ENCODE measurements at places on chromosomes 2 and 18. TPM values are rescaled to one million over a fixed set of nuclear protein-coding genes. Genes with fewer than 3 reads are reported as not detected.

The CFAP53 gene
- total RNA-seq: not detected

- no peak overlapping the region for H3K27ac ChIP-seq
- H3K36me3 ChIP-seq: no peaks in the 10 kb centered on the region
- no peaks in the 10 kb centered on the region for H3K4me1 ChIP-seq
- DNase-seq: peak; percentile 10
- H3K4me3 ChIP-seq: no peak overlapping the region
Measured at GRCh38 chr2:216880509-216881184, 20.8 kb upstream of the TNP1 start.

The OTOF gene
- not detected for total RNA-seq

The L3MBTL4 gene
- 0.20 TPM for total RNA-seq

The UXS1 gene
- total RNA-seq: 37.0 TPM

DNA sequence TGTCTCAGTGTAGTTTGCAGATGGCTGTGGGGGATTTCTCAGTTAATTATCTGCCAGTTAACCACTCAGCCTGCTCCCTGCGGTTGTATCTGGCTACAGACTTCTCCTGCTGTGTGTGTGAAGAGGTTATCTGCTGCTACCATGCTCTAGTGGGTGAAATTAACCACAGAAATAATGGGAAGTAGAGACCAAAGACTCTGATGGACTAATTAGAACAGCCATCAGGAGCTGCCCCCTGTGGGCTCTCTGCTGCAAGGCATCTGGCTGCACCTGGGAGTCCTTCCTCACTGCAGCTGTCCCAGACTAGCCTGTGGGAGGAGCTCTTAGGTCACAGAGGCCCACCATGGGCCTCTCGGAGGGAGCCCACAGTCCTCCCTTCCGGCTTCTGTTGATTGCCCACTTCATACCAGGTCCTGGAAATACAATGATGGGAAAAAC lies 66.6 kb downstream of the CTIF start:
- no peak overlapping the region for H3K27ac ChIP-seq
- H3K4me1 ChIP-seq: peaks cover 8% of the 10 kb centered on the region
- DNase-seq: no peak
- no peaks in the 10 kb centered on the region for H3K27me3 ChIP-seq
- no peaks in the 10 kb centered on the region for H3K36me3 ChIP-seq
- no peak overlapping the region for H3K4me3 ChIP-seq

- H3K27ac ChIP-seq: no peak overlapping the region
- DNase-seq: no peak
- H3K4me3 ChIP-seq: no peak overlapping the region
- no peaks in the 10 kb centered on the region for H3K27me3 ChIP-seq
- peaks cover 14% of the 10 kb centered on the region for H3K4me1 ChIP-seq
- no peaks in the 10 kb centered on the region for H3K36me3 ChIP-seq
Measured at GRCh38 chr2:96511851-96512250, 6.7 kb upstream of the NEURL3 start.

GRCh38 chr2:8225798-8226197 lies 456.1 kb upstream of the ID2 start:
- H3K4me3 ChIP-seq: no peak overlapping the region
- no peaks in the 10 kb centered on the region for H3K27me3 ChIP-seq
- no peaks in the 10 kb centered on the region for H3K36me3 ChIP-seq

GRCh38 chr2:36351736-36352349 lies 3.7 kb upstream of the CRIM1 start:
- H3K27ac ChIP-seq: no peak overlapping the region
- no peaks in the 10 kb centered on the region for H3K36me3 ChIP-seq
- no peak overlapping the region for H3K4me3 ChIP-seq
- no peaks in the 10 kb centered on the region for H3K4me1 ChIP-seq
- no peaks in the 10 kb centered on the region for H3K27me3 ChIP-seq

The MBD1 gene
- total RNA-seq: 80.8 TPM

GRCh38 chr2:170235860-170236679 lies 58.1 kb downstream of the MYO3B start:
- H3K36me3 ChIP-seq: no peaks in the 10 kb centered on the region

DNA sequence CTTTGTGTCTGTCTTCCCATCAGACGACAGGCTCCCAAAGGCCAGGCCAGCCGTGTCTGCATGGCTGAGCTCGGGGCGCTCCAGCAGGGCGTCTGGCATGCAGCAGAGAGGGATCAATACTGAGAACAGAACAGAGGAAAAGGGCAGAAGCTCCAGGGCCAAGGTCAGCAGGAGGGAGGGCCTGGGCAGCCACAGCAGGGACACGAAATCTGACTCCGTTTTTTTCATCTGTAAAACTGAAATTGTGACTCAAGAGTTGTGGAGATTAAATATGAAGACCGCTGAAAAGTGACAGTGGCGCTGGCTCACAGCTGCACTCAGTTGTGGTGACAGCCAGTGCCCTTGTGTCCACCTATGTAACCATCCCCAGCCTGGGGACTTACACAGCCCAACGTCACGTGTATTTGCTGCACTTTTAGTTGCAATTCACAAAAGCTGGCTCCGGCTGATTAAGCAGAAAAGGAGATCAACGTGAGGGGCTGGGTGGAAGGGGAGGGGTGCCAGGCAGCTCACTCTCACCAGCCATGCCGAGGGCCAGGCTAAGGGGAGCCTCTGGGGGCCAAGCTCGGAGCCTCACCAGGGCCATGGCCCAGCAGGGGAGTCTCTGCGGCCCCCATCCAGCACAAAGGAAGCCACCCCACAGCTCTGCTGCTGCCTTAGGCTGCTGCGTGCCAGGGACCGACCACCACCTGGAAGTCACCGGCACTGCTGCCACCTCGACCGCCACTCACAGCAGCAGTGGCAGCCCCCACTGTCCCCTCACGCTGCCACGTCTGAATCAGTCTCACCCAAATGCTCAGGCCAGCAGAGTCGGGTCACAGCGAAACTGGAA lies 74.7 kb downstream of the EIPR1 start:
- H3K27me3 ChIP-seq: no peaks in the 10 kb centered on the region
- no peak for DNase-seq
- no peak overlapping the region for H3K27ac ChIP-seq
- H3K4me3 ChIP-seq: no peak overlapping the region

- H3K36me3 ChIP-seq: no peaks in the 10 kb centered on the region
- H3K27ac ChIP-seq: no peak overlapping the region
- no peaks in the 10 kb centered on the region for H3K4me1 ChIP-seq
Measured at GRCh38 chr18:35770376-35771014, 189.0 kb downstream of the GALNT1 start.

Measured in transverse colon (tissue), 4 donors.